H9 (cell line): ENCODE measurements at places on chromosomes 3 and 15. TPM values are rescaled to one million over a fixed set of nuclear protein-coding genes. Genes with fewer than 3 reads are reported as not detected.

DNA sequence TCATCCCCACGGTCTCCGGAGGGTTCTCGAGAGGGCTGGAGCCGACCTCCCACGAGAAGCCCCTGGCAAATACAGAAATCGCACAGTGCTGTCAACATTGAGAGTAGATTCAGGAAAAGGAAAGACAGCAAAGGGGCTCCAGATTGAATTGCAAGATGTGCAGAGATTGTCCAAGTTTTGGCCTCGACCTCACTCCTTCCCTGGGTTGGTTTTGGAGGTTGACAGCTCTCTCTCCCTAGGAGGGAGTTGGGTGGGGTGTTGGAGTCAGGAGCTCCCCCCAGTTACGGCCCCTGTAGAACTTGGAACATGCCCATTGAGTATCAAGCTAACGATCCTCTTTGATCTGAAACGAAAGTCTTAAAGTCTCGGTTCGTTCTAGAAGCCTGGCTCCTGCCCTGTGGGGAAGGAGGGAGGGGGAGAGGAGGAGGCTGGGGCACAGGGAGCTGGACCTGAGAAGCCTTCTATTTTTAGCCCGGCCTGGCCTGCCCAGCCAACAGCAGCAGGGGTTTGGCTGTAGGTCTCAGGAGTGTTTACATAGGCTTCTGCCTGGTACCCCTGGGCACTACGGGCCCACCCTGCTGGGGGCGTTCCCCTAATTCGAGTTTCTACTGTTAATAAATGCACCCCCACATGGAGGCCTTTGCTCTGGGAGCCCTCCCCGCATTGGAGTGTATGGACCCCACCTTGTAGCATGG is 672 bp upstream of the KY start:
- no peak for DNase-seq
- no peaks in the 10 kb centered on the region for H3K4me1 ChIP-seq
- H3K4me3 ChIP-seq, result peak overlapping the region; percentile 41; the same call in 1 of the 2 replicates
- H3K36me3 ChIP-seq, result no peaks in the 10 kb centered on the region

DNA sequence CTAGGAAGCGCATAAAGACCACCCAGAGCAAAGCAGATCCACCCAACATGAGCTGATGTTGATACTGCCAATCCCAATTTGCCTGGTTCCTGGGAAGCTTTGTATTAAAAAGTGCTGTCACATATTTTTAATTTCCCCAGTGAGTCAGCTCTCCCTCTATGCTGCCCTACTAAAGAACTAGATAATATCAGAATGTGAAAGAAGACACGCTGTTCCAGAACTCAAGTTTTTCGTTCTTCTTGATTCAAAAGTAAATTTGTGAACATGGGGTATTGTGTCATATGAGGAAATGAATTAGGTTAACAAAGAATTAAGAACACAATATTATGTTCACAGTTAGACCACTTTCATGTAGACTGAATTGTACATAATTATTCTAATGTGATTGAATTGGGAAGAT is 734.2 kb upstream of the ALCAM start:
- no peak for DNase-seq
- no peak overlapping the region for H3K4me3 ChIP-seq
- no peak overlapping the region for H3K27ac ChIP-seq
- H3K4me1 ChIP-seq, result no peaks in the 10 kb centered on the region
- peaks cover 20% of the 10 kb centered on the region for H3K36me3 ChIP-seq

GRCh38 chr3:45509038-45509767 is 85.3 kb upstream of the LIMD1 start:
- H3K27me3 ChIP-seq, result no peaks in the 10 kb centered on the region
- peak; percentile 49 for DNase-seq
- peak overlapping the region; percentile 66 for H3K27ac ChIP-seq
- peaks cover 21% of the 10 kb centered on the region for H3K4me1 ChIP-seq
- H3K4me3 ChIP-seq, result no peak overlapping the region
- H3K36me3 ChIP-seq, result peaks cover 13% of the 10 kb centered on the region

- H3K27me3 ChIP-seq, result no peaks in the 10 kb centered on the region
- no peak for DNase-seq
- H3K4me1 ChIP-seq, result no peaks in the 10 kb centered on the region
- no peaks in the 10 kb centered on the region for H3K36me3 ChIP-seq
- no peak overlapping the region for H3K4me3 ChIP-seq
Observed at GRCh38 chr3:193499801-193500485, 54.8 kb downstream of the ATP13A4 start.

DNA sequence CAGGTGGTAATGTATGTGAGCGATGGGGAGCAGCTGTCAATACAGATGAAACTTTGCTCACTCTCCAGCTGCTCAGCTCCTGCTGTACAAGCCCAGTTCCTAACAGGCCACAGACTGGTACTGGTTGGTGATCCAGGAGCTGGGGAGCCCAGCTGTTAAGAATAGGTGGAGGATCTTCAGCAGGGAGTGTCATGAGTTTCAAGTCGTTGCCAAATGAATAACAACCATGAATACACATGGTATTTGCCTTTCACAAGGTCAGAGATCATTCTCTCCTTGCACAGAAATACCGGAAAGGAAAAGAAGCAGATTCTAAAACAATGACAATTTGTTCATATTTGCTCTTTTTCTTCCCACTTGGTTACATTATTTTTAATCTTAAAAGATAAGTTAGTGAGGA is 5.1 kb downstream of the PLSCR1 start:
- H3K4me3 ChIP-seq, result no peak overlapping the region
- no peak for DNase-seq
- no peaks in the 10 kb centered on the region for H3K27me3 ChIP-seq
- H3K27ac ChIP-seq, result no peak overlapping the region
- H3K4me1 ChIP-seq, result peaks cover 5% of the 10 kb centered on the region; the same call in 1 of the 2 replicates

GRCh38 chr15:63210151-63211091 is 21.0 kb downstream of the RAB8B start:
- no peaks in the 10 kb centered on the region for H3K36me3 ChIP-seq
- H3K4me1 ChIP-seq, result peaks cover 4% of the 10 kb centered on the region; the same call in 1 of the 2 replicates
- peak; percentile 38 for DNase-seq

DNA sequence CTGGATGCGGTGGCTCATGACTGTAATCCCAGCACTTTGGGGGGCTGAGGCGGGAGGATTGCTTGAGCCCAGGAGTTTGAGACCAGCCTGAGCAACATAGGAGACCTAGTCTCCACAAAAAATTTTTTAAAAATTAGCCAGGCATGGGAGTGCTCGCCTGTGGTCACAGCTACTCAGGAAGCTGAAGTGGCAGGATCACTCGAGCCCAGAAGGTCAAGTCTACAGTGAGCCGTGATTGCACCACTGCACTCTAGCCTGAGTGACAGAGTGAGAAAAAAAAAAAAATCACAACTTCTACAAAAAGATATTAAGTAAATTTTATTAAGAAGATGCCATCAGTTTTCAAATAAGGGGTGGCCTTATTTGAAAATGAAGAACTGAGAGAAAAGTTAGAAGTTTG is 11.9 kb upstream of the PLA2G4D start:
- no peak overlapping the region for H3K4me3 ChIP-seq
- no peaks in the 10 kb centered on the region for H3K36me3 ChIP-seq
- no peaks in the 10 kb centered on the region for H3K4me1 ChIP-seq
- H3K27ac ChIP-seq, result no peak overlapping the region
- no peak for DNase-seq
- no peaks in the 10 kb centered on the region; the same call in 1 of the 2 replicates for H3K27me3 ChIP-seq

Gene LDHAL6B
- total RNA-seq, result not detected in 2 replicates

DNA sequence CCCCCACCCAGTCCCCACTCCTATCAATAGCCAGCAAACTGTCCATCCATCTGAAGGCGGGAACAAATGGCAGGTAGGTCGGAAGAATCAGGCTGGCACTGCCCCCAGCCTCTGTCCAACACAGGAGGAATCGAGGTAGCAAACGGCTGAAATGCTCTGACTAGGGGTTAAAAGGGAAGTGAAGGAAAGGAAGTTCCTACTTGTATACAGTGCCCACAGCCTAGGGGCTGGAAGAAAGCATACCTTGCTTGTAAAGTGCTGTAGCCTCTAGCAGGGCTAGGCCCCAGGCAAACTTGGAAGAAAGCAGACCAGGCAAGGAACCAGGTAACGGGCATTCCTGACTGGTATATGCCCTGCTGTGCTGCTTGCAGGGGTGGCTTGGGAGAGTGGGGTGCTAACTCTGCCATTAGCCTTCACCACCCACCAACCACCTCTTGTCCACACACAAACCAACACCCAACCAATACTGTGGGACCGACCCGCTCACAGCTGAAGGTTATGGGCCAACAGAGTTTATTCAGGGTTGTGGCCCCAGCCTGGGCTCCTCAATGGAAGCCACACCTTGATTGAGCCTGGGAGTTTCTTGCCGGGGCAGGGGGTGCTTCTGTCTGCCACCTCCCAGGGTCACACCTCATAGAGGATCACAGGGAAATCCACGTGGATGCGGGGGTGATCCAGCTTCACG is 2.4 kb downstream of the TUSC2 start:
- no peak overlapping the region for H3K27ac ChIP-seq
- peaks cover 22% of the 10 kb centered on the region for H3K36me3 ChIP-seq
- no peak for DNase-seq
- H3K4me3 ChIP-seq, result peak overlapping the region; percentile 96; the same call in 1 of the 3 replicates
- no peaks in the 10 kb centered on the region for H3K27me3 ChIP-seq

- H3K27ac ChIP-seq, result no peak overlapping the region
- H3K27me3 ChIP-seq, result no peaks in the 10 kb centered on the region
- DNase-seq, result no peak
Observed at GRCh38 chr3:112925969-112926368, 48.9 kb downstream of the CD200R1 start.

DNA sequence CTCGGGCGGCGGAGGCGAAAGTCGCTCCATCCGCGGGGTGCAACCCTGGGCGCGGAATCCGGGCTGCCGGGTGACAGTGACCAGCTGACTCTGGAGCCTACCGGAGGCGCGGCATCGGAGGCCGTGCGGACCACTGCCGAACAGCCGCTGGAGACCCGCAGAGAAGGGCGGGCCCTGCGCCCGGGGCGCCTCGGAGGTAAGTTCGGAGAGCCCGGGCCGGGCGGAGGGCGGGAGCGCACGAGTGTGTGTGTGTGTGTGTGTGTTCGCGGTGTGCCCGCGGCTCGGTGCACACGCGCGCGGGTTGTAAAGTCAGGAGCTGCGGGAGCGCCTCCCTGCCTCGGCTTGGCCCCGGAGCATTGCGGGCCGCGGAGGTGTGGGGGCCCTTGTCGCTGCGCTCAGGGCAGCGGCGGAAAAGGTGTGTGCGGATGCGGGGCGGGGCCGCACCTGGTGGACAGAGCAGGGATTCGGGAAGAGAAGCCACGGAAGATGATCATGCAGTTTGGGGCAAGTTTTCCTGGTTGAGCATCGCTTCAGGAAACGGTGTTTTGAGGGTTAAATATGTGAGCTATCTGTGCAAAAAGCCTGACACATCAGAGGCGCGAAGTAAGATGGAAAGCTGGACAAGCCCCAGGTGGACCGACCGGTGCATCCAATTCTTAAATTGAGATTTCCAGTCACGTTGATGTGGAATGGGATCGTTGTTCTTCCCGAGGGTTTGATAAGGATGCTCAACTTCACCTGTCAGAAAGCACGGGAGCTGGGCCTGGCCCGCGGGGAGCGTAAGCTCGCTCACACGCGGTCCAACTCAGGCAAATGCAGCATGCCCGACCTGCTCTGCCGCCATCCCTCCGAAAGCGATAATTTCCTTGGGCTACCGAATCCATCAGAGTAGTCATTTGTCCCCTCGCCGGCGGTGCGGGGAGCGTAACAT is 474 bp downstream of the MINAR1 start:
- peaks cover 26% of the 10 kb centered on the region for H3K27me3 ChIP-seq
- H3K27ac ChIP-seq, result no peak overlapping the region
- H3K4me1 ChIP-seq, result peaks cover 3% of the 10 kb centered on the region; the same call in 1 of the 2 replicates
- H3K4me3 ChIP-seq, result peak overlapping the region; percentile 61
- no peaks in the 10 kb centered on the region for H3K36me3 ChIP-seq

- H3K27ac ChIP-seq, result no peak overlapping the region
- H3K4me3 ChIP-seq, result no peak overlapping the region
- no peaks in the 10 kb centered on the region for H3K27me3 ChIP-seq
- no peak for DNase-seq
- H3K4me1 ChIP-seq, result no peaks in the 10 kb centered on the region
- no peaks in the 10 kb centered on the region for H3K36me3 ChIP-seq
Observed at GRCh38 chr3:192239956-192240355, 487.4 kb downstream of the FGF12 start.
